ENCODE measurements at places on chromosomes 3 and 15.

DNA sequence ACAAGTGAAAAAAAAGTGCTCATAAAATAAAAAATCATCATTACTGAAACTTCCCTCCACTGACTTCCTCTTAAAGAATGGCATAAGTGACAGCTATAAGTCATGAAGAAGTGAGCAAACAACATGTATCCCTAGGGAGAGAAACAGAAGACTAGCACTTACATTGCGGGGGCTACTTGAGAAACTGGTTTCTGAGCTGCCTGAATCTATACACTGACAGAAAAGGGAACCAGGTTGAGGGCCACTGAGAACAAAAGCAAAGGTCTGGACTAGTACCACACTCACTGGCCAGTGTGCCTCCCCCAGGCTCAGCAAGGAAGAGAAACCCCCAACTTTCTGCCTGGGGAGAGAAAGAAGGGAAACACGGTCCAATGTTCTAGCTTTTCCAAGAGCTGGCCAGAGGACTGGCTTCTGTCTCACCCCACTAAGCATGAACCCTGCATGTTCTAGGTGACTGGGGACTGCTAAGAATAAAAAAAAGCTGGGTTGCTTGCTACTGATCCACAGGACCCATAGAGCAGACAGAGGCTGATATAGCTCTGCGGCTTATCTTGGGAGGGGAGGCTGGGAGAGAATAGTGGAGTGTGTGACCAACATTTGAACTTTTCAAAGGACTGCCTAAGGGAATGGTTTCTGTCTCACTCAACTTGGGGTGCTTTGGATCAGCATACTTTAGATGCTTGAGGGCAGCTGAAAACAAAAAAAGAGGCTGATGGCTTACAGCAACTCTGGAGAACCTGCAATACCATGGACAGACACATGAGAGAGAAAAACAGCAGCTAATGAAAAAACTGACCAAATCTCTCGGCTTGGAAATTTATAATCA, 8.1 kb downstream of the RAD18 start:
- DNase-seq = no peak

DNA sequence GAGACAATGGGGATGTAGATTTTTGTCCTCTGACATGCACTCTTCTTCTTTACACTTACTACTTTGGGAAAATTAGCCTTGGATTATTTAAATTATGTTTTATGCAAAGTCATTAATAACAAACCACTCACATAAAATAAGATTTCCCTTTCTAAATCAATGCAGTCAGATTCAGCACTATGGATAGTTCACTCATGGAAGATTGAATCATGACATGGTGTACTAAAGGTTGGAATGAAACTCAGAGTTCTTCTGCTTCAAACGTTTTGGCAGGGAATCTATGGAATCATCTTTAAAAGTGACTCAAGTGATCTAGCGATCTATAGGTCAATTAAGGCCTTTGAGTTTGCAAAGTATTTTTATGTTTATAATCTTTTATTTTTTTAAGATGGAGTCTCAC, 154.3 kb downstream of the KCNMB2 start:
- DNase-seq = no peak

DNA sequence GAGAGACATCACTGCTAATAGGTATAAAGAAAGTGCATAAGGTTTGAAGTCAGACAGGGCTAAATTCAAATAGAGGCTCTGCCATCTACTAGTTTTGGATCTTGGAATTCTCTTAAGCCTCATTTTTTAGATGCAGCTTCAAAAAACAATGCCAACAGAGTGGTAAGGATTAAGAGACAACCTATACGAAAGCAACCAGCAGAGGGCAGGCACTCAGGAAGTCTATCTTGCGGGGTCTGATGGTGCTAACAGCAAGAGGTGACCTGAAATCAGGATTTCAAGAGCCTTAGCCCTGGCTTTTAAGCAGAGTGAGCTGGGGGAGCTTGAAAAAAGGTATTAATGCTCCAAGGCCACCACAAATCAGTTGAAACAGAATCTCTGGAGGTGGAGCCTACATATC, 40.7 kb downstream of the LDHAL6B start:
- peak; percentile 50 for DNase-seq

DNA sequence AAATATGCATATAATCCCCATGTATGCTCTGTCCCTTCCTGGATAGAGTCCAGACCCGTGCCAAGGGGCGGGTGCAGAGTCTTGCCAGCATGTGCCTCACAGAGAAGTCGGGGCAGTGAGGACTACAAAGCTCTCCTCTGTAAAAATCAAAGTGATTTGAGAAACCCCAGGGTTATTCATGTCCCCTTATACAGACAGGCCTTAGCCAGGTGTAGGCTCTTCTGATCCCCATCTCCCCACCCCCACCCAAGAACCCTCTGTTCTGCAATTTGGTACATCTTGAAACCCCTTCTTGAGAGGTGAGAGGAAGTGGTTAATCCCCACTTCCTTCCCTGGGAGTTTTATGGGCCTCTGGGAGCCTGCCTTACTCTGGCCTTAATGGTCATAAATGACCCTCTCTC, 24.7 kb downstream of the TRIM71 start:
- DNase-seq = no peak

DNA sequence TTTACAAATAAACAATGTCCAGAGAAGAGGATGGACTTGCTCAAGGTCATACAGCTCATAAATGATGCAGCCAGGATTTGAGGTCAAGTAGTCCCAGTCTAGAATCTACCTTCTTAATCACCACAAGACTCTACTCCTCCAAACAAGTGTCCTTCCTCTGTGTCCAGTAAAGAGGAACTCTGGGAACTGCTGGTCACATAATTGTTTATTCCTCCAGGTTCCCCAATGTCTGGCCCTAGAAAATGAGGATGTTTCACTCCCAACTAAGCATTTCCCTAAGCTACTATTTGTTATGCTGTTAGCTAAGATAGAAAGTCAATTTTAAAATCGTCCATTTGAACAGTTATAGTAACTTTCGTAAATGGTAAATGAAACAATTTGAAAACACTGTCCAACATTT, 192.4 kb downstream of the FHIT start:
- no peak for DNase-seq

DNA sequence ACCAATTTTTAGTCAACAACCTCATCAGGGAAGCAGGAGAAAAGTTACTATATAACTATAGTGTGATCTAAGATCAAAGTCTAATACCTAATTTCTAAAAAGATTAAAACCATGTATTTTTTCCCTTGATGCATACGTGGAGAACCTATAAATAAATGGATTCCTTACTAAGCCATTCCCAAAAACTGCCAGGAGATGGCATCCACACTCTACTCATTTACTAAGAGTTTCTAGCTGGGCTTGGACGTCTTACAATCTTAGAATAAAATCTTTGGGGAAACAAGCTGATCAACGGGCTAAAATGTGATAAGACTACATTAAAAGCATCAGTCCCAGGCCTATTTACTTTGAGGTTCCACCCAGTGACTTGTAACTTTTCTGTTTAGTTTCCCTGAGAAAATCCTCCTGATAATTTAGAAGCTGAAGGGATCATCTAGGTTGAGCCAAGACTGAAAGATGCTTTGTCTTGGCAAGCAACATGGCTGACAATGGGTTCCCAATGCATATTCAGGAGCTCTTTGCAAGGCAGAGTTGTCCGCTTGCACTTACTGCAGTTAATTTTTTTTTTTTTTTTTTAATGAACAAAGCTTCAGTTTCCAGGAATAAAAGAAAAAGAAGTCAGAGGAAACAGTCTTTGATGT, 85.5 kb upstream of the FGF12 start:
- peak; percentile 37 for DNase-seq

DNA sequence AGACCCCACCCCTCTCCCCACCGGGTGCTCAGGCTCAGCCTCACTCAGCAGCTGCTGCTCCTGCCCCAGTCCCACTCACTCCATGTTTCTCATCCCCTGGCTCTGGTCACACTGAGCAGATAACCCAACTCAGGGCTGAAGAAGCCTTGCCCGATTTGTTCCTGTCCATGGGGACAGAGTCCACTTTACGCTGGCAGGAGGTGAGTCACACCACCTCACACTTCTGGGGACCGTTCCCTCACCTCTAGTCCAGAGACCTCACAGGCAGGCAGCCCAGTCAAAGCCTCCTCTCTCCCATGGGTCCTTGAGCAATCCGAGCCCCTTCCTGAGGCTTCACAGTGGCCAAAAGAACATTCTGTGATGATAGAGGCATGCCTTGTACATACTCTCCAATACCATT, 1.4 kb downstream of the CIDEC start:
- no peak for DNase-seq

- no peak for DNase-seq
These were observed 26.3 kb downstream of the FSTL1 start for GRCh38 chr3:120424506-120424905.

GRCh38 chr15:95171564-95171963, 940.2 kb downstream of the MCTP2 start:
- peak; percentile 21 for DNase-seq

- DNase-seq = no peak
These were observed 500.6 kb upstream of the MCTP2 start for GRCh38 chr15:93730724-93731123.

DNA sequence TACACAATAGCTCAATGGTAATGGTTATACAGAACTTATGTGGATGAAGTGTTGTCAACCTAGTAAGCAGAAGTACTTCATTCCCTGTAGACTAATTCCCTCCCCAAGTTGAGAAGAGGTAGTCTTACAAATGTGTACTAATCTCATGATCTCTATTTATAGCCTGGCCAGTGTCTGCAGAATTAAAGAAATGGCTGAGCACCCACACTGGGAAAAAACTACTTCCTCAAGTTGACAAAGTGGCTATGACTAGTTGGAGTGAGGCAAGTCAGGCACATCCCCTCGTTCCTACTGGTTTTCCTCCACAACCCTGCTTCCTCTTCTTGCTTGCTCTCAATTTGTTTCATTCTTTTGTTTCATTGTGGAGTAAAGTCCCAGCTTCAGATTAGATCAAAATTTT, 566.7 kb upstream of the ZNF717 start:
- peak; percentile 43 for DNase-seq

GRCh38 chr15:82871358-82871757, 61.9 kb downstream of the WHAMM start:
- DNase-seq = peak; percentile 10

DNA sequence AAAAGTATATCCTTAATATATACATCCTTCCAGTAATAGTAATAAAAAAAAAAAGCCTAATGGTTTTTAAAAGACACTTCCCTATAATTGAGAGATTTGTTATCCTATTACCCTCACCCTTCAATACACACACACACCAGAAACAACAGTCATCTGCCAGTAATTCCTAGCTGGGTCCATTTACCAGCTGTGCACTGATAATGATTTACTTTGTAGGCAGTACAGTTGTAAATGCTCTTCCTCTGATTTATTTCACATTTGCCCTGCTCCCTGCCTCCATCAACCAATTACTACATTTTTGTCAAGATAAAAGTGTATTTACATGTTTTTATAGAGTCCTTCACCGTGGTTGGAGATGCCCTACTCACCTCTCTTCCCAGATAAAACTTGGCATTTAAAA, 12.4 kb downstream of the TPM1 start:
- DNase-seq = peak; percentile 60

- no peak for DNase-seq
These were observed 59.6 kb upstream of the FRMD4B start for GRCh38 chr3:69445498-69445897.

- no peak for DNase-seq
These were observed 31.7 kb downstream of the ATP2C1 start for GRCh38 chr3:130925628-130926027.

DNA sequence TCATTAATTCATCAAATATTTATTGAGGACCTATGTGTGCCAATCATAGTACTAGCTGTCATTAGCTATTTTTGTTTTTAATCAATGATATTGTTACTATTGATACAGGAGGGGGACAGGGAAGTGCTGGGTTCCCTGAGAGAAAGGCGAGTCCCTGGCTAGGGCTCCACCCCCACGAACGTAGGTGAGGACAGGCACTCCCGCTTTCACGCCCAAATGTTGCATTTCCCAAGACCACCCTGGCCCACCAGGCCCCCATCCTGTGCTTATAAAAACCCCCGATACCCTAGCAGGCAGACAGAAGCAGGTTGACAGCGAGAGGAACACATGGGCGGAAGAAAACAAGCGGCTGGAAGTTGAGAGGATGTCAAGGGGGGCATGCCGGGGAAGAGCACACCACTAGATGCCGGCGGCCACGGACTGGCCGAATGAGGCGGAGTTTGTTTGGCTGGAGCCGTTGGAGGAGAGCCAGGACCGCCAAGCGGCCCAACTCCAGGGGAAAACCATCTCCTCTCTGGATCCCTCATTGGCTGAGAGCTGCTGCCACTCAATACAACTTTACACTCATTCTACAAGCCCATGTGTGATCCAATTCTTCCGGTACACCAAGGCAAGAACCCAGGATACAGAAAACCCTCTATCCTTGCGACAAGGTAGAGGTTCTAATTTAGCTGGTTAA, 798.7 kb upstream of the SEMA6D start:
- DNase-seq = no peak

DNA sequence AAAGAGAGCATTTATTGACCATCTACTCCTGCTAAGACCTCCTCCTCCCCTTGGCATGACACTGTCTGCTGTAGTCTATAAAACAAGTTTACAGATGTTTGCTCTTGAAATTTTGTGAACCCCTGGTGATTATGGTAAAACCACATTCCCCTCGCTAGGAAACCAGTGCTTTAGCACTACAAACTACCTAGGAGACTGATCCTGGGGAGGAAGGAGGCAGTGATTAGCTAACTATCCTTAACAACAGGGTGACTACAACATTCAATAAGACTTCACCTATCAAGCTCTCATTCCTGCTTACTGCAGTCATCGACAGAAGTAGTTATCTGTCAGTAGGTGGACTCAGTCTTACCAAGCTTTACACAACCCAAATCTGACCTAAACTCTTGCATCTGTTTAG, 371.3 kb downstream of the TUSC7 start:
- no peak for DNase-seq

GRCh38 chr3:182180654-182181385, 469.1 kb downstream of the SOX2 start:
- no peak for DNase-seq

DNA sequence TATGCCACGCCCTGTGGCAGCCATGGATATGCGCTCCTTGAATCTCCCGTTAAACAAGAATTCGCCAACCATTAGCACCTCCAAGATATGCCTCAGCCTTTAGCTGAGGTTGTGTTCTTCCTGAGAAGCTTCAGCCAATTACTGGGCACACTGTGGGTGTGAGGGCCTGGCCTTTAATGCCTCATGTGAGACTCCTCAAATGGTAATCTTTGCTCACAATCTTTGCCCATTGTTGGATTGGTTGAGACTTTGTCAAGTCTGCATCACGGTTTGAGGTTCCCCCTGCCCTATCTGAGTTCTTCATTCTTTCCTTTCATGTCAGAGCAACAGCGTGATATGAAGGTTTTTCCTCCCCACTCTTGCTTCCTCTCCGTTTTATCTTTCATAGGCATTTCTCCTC, 108.1 kb upstream of the CCDC54 start:
- DNase-seq = no peak

DNA sequence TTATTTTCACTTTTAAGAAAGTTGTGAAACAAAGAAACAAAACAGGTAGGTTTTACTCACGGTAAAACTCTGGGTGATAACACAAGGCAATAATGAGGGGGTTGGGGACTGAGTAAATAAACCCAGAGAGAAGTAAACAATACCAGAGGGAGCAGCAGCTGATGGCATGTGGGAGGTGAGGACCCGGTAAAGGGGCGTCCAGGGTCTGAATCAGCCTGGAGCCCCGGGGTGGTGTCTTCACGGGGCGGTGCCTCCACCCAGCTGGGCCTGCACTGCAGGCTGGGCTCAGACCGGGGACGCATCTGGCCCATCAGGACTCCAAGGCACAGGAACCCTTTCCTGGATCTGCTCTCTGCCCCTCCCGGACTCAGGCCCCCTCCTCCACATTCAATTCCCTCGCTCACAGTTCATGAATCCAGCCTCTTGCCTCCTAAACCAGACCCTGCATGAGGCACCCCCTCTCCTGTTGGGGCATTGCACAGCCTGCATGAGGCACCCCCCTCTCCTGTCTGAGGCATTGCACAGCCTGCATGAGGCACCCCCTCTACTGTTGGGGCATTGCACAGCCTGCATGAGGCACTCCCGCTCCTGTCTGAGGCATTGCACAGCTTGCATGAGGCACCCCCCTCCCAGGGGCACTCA, 73.9 kb upstream of the MFGE8 start:
- DNase-seq = no peak
